ENCODE measurements at places on chromosomes 4 and X.
A peak's percentile ranks its signal among the peaks of the same experiment; 100 is the strongest.

DNA sequence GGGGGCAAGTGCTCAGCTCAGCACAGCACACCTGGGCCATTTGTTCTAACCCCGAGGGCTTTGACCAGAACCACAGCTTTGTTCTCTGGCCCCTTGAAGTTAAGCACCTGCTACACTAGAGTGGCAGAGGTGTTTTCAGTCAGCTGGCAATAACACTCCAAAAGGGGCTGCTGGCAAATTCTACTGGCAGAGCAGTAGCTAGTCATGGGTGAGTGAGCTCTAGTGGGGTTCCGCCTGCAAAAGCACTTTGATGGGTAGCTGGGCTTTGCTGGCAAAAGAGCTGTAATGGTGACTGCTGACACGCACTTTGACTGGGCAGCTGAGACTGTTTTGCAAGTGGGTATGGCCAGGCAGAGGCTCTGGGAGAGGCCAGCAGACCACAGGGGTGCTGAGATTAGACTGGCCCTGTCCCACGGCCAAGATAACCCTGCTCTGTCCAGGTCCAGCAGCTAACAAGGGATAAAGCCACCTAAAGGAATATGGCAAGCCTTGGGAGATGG is 65.2 kb upstream of the TENT5D start:
- DNase-seq, result no peak

DNA sequence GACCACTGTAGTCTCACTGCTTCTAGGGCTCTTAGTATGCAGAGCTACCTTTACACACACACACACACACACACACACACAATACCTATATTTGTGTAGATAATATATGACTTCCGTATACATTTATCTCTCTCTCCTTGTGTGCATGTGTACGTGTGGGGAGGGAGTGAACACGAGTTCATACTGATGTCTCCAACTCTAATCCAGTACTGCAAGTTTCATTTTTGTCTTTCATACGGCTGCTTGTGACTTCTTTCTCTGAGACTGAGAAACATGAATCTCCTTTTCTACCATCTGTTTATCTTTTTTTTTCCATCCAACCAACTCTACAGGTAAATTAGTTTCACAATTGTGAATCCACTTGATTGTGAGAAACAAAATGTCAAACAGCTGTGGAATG is 1229.5 kb upstream of the AGA start:
- DNase-seq, result no peak

DNA sequence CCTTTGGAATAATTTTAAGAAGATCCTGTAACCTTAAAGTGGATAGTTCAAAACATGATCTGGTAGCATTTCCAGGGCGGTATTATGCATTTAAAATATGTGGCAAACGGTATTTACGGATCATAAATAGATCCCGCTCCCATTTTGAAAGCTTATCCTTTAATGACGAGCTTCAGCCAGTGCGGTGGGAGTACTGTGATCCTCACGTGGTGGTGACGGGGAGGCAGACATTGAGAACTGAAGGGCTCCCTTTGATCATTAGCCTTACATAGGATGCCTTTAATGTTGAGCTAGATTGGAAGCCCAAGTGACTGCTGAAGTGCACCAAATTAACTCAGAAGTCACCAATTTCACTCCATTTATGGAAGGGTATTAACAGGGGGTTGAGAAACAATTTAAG is 56.9 kb downstream of the KIT start:
- DNase-seq, result no peak

DNA sequence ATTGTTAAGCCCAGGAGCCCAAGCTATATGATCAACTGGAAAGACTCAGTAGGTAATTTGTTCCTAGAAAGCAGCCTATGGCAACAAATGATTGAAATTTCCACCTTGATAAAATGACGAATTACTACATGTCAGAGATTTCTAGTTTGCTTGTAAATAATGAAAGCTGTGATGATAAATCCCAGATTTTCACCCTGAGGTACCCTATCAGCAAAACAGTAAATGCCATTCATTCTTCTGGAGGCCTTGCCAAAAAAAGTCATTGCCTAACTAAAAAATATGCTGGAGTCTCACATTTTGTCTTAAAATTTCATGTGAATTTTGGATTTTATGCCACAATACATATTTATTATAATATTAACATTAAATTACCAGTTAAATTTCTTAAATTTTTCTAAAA is 71.3 kb downstream of the PPEF2 start:
- DNase-seq, result no peak

GRCh38 chr4:138164208-138164607 is 77.9 kb downstream of the SLC7A11 start:
- no peak for DNase-seq

DNA sequence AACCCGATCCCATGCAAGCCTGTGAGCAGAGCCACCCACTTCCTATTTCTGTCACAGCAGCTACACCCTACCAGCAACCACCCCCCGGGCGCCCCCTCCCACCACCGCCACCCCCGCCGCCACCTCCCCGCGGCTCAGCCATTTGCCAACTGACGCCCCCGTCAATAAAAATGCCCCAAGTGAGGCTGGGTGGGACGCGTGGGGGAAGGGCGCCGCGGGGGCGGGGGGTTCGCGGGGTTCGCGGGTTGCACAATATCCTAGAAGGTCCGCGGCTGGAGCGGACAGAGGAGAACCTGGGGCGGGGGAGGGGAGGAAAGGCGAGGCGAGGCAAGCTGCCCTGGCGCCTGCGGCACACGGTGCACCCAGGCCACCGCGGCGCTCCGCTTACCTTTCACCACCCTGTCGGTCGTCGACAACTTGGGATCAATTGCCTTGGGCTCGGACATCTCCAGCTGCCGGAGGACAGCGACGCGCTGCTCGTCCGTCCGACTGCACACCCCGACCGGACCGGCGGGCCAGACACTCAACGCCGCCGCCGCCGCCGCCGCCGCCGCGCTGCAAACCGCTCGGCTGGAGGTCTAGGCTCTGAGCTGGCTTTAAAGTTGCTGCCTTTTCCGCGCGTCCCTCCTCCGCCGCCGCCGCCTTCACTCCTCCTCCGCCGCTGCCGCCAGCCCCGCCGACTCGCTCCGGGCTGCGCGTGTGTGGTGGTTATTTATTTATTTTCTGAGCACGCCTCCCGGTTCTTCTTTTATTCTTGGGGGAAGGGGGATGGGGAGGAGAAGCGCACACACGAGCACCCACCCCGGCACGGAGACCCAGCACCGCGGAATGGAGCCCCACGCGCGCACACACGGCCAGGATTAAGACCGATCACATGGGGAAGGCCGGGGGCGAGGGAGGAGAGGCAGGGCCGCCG is 717 bp downstream of the PPP3CA start:
- peak; percentile 63 for DNase-seq

- DNase-seq, result no peak
Measured at GRCh38 chrX:72539822-72540221, 32.8 kb downstream of the HDAC8 start.

DNA sequence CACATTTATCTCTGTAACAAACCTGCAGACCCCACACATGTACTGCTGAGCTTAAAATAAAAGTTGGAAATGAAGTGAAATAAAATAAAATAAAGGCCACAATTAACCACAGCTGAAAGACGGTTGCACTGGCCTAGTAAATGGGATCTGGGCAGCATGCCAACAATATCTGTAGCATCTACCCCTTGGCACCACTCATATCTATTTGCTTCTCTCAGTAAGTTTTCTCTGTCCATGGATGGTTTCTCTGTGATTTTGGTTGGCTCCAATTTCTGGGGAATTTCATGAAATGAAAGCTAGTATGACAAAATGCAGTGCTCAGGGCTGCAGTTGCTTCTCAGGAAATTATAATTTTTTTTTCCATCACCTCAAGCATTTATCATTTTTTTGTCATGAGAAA is 172.0 kb upstream of the IL15 start:
- no peak for DNase-seq

- DNase-seq, result no peak
Measured at GRCh38 chr4:83285055-83285407, 433 bp upstream of the COQ2 start.

DNA sequence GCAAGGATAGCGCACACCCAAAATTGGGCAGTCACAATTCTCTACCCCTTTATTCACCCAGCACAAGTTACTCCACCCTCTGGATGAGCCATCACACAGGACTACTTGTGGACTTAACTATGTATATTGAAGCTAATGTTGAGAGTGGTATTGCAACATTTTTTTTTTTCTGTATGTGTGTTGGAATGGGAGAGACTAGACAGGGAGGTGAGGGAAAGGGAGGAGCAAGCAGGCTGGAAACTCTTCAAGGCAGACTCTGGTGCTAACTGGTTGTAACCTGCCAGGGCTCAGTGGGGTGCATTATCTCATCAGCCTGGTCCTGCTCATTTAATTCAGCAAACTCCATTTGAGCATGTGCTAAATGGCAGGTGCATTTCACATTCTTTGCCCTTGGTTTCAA is 18.4 kb upstream of the CWH43 start:
- no peak for DNase-seq

- DNase-seq, result no peak
Measured at GRCh38 chr4:45100956-45101818, 374.8 kb upstream of the GNPDA2 start.

- DNase-seq, result no peak
Measured at GRCh38 chr4:14566518-14566917, 435.8 kb upstream of the CPEB2 start.

GRCh38 chrX:23616361-23616760 is 50.9 kb upstream of the PRDX4 start:
- no peak for DNase-seq

DNA sequence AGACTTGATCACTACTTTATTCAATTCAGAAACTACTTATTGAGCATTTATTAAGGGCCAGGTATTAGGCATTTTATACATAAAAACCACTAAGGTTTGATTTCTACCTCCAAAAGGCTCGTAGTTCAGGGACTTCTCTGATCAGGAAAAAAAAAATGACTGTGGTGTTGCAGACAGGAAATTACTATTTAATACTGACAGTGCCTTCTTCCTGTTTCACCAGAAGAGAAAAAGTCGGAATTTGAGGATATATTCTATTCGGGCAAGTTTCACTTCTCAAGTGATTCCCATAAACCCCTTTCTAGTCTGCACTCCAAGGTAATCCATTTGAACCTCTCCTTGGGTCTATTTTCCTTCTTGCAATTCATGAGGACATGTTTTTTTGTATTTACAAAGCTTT is 15.3 kb upstream of the TASL start:
- no peak for DNase-seq

DNA sequence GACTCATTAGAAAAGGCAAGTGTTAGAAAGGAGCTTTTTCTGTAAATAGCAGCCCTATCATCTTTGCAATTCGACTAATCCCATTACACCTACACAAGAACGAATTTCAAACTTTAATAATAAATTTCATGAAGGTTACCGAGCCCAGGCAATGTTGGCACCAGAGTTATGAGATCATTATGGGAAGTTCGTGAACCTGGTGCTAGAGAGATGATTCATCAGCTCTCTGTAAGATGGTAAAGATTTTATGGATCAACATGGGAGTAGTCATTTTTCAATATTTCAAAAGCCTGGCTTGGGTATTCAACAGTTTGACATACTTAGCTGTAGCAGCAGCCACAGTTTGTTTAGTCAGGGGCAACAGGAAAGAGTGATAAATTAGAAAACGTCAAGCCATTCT is 35.8 kb downstream of the AMELX start:
- DNase-seq, result no peak

- DNase-seq, result no peak
Measured at GRCh38 chrX:75748431-75748830, 36.6 kb downstream of the MAGEE2 start.

GRCh38 chr4:165627128-165627527 is 245.9 kb upstream of the TLL1 start:
- no peak for DNase-seq

- DNase-seq, result no peak
Measured at GRCh38 chrX:100654261-100654660, 10.3 kb downstream of the SRPX2 start.

- DNase-seq, result no peak
Measured at GRCh38 chr4:32662803-32663202, 1942.6 kb downstream of the PCDH7 start.

DNA sequence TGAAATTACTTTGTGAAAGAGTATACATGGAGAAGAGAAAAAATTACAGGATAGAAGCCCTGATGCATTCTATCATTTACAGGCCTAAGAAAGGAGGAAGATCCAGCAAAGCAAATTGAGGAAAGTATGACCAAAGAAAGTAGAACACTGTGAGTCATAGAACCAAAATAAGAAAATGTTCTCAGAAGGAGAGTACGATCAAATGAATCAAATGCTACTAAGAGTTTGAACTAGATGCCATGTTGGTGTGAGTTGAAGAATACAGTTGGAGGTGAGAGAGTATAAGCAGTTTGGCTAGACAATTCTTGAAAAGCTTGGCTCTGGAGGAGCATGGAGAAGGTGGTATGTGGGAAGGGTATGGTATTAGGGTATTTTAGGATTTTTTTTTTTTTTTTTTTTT is 161.8 kb downstream of the RPA4 start:
- no peak for DNase-seq

DNA sequence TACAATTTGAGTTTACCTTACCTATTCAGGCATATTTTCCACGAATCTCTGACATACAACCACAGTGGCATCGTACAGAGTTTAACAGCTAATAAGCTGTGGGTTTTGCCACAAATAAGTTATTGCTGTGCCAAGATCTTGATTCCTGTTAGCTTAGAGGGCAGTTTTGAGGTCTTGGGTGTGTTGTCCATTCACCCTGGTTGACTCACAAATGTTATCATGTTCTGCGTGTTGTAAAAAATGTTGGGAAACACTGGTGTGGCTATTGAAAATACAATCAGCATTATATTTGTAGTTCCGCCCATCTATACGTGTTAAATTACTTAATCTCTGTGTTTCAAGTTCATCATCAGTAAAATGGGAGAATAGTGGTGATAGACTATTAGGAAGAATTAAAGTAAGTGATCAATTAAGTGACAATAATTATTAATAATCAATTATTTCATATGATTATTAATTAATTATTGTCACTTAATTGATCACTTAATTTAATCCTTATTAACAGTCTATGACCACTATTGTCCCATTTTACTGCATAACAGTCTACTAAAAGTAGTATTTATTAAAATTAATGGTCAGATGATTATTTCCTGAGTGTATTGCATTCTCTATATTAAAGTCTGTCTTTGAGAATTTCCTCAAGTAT is 96.3 kb downstream of the TMA16 start:
- DNase-seq, result no peak

DNA sequence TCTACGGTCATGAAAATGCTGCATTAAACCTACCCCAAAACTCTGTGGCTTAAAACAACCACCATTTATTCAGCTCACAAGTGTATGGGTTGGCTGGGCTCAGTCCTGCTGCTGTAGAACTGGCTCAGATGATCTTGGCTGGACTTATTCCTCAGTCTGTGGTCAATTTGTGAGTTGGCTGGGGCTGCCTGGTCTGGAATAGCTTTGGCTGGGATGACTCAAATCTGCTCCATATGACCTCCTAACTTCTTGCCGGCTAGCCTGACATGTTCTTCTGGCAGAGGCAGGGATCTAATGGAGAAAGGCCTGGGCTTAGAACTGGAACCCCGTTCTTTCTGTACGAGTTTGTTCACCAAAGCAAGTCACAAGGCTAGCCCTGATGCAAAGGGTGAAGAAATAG is 71.7 kb downstream of the CFAP299 start:
- DNase-seq, result no peak

GRCh38 chrX:47992095-47992380 is 11.8 kb downstream of the ZNF182 start:
- no peak for DNase-seq

Measured in CD8-positive, alpha-beta T cell (primary cell).